ENCODE measurements at places on chromosomes 11 and 22.

- DNase-seq, result no peak
Observed at GRCh38 chr11:128179512-128179911, 407.8 kb downstream of the ETS1 start.

- DNase-seq, result no peak
Observed at GRCh38 chr11:74583024-74583624, 9.3 kb upstream of the POLD3 start.

- DNase-seq, result no peak
Observed at GRCh38 chr11:115981104-115981481, 476.9 kb upstream of the CADM1 start.

GRCh38 chr11:104614961-104615360 lies 283.3 kb downstream of the CASP12 start:
- DNase-seq, result no peak

- no peak for DNase-seq
Observed at GRCh38 chr11:67698247-67698646, 23.8 kb upstream of the ALDH3B2 start.

GRCh38 chr11:131819865-131820264 lies 449.4 kb downstream of the NTM start:
- DNase-seq, result no peak

DNA sequence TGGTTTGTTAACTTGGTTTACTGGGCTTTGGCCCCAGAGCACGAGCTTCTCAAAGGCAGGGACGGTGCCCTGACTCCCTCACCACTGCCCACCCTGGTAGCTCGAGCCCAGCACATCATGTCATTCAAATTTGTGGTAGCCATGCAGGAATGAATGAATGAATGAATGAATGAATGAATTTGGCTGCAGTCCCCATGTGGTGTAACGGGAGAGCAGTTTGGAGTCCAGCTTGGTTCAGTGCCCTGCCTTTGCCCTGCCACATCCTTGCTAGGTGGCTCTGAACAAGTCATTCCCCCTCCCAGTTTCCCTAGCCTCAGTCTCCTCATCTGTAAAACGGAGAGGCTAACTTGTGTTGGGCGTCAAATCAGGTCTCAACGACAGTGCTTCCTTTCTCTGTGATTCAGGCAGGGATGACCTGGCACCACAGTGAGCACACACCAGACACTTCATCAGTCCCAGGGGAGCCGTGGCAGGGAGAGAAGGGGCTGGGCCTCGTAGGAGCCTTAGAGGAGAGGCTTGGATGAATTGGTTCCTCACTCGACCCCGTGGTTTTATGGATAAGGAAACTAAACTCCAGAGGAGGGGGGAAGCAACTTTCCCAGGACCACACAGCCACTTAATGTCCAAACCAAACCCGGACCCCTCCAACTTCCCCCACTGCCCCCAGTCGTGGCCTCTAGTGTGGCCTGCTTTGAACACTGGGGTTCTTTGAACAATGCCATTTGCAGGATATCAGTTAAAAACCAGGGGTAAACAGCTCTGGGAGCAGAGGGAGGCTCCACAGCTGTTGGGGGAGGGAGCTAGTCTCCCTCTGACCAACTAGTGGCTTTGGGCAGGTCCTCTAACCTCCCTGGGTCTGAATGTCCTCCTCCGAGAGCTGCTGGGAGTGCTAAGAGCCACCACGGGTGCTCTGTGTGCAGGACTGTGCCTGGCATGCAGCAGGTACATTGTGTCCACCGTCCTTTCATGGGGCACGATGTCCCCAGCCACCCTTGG lies 86.2 kb downstream of the CACNA1I start:
- DNase-seq, result no peak

DNA sequence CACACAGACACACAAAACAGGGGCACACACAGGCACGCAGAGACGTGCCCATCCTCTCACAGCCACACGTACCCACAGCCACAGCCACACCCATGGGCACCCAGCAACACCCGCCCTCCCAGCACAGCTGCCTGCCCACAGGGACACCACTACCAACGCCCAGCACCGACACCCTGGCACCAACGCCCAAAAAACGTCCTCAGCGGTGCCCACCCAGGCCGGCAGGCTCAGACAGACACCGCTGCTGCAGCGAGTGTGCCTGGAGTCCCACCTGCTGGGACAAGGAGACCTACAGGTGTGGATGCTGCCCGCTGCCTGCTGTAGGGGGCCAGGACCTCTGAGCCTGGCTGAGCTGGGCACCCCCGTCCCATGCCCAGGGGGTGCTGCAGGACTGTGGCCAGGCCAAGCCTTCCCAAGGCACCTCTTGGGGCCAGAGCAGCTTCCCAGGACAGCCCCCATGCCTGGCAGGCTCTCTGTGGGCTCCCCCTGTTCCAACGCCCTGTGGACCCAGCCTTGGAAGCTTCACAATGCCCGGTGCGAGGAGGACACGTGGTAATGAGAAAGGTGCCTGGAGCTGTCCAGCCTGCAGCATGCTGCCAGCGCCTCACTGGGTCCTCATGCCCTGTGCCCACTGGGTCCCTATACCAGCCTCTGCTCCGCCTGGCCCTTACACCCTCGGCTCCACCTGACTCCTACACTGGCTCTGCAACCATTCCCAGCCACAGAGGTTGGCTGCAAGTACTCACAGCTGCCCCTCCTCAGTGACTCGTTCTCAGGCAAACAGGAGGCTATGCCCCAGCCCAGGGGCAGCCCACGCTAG lies 45.8 kb upstream of the TH start:
- DNase-seq, result no peak

- no peak for DNase-seq
Observed at GRCh38 chr11:104946907-104947306, 21.5 kb downstream of the CASP4 start.

- no peak for DNase-seq
Observed at GRCh38 chr11:34214961-34215805, 109.8 kb downstream of the NAT10 start.

GRCh38 chr22:50672471-50673230 lies at the start of gene SHANK3:
Gene SHANK3 (plus strand): TSS chr22:50672823.
- DNase-seq, result no peak

- DNase-seq, result no peak
Observed at GRCh38 chr22:45475851-45476514, 26.7 kb upstream of the FBLN1 start.

GRCh38 chr22:46102159-46102558 lies 48.2 kb upstream of the PPARA start:
- DNase-seq, result no peak

GRCh38 chr11:45154276-45154675 lies 7.8 kb downstream of the PRDM11 start:
- no peak for DNase-seq

DNA sequence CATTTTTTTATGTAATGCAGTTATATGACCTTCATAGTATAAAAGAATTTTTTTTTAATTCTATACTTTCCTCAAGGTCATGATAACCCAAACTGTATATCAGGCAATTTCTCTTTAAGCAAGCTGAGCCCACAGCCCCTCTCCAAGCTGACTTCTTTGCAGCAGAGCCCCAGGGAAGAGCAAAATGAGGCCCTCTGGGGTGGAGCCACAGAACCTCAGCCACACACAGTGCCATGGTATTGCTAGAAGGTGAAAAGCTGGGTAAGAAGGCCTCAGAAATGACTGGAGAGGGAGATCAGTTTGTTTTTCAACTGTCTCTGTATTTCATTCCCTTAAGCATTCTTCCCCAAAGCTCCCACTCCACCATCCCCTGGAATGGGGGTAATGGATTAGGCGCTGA lies 108.8 kb downstream of the PLEKHA7 start:
- DNase-seq, result no peak

DNA sequence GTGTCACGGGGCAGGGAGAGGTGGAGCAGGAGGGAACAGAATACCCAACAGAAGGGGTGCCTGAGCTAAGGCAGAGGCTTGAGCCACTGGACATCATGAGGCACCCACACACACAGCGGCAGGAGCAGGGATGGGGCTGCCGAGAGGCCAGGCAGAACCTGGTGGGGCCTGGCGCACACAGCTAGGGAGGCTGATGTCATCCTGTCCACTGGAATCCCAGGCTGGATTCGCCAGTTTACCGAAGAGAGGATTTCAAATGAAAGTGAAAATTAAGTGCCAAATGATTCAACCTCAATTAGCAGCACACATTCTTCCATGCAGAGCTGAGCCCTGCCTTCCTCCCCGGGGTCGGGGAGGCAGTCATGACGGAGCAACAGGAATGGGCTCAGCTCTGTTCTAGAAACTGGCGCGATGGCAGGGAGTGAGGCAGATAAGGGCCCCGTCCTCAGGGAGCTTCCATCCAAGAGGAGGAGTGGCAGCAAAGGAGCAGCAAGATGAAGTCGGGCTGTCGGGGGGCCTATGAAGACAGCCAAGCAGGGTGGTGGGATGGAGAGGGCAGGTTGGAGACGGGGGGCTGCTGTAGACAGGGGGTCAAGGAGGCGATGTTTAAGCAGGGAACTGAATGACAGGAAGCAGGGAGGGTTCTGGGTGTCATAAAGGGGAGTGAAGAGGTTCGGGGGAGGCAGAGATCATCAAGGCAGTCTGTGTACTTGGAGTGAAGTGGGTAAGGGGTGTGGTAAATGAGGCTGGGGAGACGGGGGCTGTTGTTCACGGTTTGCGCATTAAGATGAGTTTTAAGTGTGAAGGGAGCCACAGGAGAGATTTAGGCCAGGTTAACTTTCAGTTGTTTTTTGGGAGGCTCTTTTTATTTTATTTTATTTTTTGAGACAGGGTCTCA lies 6.4 kb downstream of the RAC2 start:
- DNase-seq, result no peak

- DNase-seq, result no peak
Observed at GRCh38 chr11:30873924-30874610, 287.9 kb upstream of the MPPED2 start.

- no peak for DNase-seq
Observed at GRCh38 chr11:37409124-37409523, 811.1 kb upstream of the RAG2 start.

DNA sequence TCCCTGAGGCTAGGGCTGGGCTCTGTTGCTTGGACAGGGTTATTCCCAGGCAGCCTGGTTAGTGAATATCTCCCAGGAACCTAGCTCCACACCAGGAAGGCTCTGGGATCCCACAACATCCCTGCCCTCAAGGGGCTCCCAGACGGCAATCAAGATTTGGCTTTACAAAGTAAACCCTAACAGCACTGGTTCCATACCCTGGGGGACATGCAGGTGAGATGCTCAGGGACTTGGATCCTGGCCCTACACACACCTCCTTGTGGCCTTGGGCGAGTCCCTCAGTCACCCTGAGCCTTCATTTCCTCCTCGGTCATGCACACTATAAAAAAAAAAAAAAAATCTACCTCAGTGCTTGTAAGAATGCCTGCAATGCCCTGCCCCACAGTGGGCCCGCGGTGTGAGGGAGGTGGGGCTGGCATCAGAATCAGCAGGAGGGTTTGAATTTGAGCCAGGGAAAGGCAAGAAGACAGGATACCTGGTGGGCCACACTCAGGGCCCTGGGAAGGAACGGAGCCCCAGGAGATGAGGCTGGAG lies 86.3 kb downstream of the MORC2 start:
- DNase-seq, result no peak

DNA sequence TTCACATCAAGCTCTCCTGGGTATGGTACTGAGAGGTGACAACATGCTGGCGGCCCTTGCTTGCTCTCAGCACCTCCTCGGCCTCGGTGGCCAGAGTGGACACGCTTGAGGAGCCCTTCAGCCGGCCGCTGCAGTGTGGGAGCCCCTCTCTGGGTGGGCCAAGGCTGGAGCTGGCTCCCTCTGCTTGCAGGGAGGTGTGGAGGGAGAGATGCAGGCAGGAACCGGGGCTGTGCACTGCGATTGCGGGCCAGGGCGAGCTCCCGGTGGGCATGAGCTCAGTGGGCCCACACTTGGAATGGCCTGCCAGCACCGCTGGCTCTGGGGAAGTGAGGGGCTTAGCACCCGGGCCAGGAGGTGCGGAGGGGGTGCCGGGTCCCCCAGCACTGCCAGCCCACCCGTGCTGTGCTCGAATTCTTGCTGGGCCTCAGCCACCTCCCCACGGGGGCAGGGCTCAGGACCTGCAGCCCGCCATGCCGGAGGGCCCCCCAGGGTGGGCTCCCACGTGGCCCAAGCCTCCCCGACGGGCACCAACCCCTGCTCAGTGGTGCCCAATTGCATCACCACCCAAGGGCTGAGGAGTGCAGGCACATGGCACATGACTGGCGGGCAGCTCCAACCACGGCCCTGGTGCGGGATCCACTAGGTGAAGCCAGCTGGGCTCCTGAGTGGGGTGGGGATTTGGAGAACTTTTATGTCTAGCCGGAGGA lies 106.2 kb downstream of the RAB38 start:
- no peak for DNase-seq

DNA sequence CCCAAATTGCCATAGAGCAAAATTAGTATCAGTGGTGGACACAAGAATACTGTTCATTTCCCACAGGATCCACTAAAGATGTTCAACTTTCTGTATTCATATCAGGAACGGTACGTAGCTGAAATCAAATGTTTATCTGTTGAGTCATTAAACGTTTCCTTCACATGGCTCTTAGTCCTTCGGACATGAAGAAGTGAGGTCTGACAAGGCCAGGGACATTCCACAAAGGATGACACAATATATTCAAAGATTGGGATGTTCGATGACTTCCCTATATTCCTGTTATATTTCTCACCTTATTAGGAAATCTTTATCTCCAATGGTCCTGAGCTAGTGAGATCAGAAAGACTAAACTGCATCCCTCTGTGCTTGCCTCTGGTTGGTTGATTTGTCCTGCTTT lies 129.0 kb downstream of the ETS1 start:
- no peak for DNase-seq

- DNase-seq, result no peak
Observed at GRCh38 chr11:2311353-2312133, 9.7 kb downstream of the TSPAN32 start.

DNA sequence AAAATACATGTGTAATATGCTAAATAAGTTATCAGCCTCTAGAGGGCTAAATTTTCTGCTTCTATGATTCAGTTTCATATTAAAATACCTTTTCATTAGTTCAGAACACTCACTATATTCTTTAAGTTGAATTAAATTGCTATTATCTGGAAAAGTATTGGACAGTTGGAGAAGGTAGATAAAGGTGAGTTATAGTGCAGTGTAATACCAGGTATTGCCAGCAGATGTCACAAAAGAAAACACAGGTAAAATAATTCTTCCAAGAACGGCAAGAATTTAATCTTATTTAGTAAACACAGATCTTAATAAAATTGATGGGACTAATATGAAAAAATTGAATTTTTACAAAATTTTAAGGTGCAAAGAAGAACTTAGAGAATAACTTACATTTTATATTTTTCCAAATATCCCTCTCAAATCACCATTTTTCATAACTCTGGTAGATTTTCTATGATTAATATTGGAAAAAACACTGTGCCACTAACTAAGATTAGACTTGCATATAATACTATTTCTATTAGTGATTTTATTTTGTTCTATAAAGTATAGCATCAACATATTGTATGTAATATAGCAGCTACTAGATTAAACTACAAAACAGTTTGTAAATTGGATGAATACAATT lies 1.7 kb upstream of the LRRC4C start:
- no peak for DNase-seq

Measured in activated CD4-positive, alpha-beta T cell treated with anti-CD3 and anti-CD28 coated beads, Interleukin-2, amount 50 U/mL, for 1 hour (primary cell).